Left hindlimb (tissue), 1 donor: ENCODE measurements at places on chromosomes 5 and 9.

DNA sequence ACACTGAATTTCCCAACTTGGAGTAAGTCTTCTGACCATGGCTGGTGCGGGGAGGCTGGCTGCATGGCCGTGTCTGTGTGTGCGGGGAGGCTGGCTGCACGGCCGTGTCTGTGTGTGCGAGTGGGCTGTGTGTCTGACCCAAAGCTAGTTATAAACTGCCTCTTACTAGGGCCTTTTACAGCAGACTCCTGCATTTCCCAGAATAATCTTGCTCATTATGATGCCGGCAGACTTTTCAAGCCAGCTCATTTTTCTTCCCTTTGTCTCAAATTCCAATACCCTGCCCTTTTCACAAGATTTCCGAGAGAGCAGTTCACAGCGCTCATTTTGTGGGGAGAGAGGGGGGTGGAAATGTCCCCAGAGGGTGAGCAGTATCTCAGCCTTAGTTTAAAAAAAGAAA, 470.7 kb upstream of the BRINP1 start:
- DNase-seq: no peak

DNA sequence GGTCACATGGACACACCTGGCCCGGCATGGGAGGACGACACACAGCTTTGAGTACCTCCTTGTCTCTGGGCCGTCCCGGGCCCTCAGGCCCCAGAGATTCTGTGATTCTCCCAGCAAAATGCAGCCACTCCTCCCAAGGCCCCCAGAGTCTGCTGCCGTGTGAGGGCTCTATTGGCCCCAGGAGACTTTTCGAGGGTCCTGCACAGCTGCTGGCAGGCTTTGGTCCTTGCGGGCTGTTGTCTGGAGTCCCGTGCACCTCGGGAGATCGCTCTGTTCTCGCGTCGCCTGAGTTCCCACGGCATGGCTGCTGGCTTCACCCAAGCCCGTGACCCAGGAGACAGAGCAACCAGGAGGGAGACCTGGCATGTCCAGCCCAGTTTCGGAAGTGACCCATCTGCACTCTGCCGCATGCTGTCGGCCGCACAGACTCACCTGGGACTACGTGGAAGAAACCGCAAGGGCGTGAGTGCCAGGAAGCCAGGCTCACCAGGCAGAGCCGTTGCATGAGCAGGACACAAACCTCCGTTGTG, 46.8 kb upstream of the NKD2 start:
- peak; percentile 27 for DNase-seq

- DNase-seq: no peak
These were observed 20.9 kb downstream of the IPPK start for GRCh38 chr9:92649007-92649406.

DNA sequence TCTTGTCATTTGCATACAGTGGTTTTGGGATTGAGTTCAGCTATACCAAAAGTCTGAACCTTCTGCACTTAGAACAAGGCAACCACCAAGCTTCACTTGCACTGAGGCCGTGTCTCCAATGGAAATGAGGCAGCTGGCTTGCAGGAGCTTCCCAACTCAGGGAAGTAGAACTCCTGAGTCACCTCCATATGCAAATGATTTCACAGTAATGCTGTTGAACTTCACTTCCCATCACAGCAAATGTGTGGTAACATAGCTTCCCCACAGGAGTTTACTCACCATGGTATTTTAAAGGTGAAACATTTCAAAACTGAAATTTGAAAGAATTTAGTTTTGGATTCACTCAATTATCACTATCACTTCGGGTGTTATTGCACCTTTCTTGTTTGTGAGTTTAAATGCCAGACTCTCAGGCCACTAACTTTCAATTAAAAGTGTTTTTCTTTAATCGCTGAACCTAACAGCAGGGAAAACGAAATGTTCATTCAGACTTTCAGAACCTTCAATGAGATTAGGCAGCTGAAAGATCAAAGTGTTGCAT, 9.0 kb downstream of the CD274 start:
- no peak for DNase-seq

DNA sequence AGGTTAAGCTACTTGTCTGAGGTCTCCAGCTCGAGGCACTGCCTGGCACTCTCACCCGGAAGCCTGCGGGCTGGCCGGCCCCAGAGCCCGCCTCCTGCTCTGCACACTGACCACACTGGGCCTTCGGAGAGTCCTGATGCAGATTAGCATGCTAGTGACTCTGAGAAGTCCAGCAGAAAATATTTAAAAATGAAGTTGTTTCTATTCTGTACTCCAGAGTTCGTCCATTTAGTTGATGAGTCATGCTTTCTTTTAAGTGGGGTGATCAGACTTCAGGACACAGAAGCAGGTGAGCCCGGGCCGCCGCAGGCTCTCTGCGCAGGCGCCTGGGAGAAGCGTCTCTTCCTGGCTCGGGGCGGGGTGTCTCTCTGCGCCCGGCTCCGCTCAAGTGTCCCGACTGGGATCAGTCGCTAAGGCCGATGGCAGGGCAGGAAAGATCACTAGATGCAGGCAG, 32.5 kb downstream of the FAM240B start:
- DNase-seq: peak; percentile 55

GRCh38 chr5:82346399-82347165, 68.4 kb upstream of the RPS23 start:
- DNase-seq: no peak
